Central memory CD4-positive, alpha-beta T cell (primary cell): ENCODE measurements at places on chromosomes 4 and X.

- DNase-seq: peak; percentile 10
Measured at GRCh38 chrX:23953908-23954269, 46.1 kb downstream of the CXorf58 start.

- no peak for DNase-seq
Measured at GRCh38 chr4:87497159-87497558, 32.0 kb downstream of the SPARCL1 start.

DNA sequence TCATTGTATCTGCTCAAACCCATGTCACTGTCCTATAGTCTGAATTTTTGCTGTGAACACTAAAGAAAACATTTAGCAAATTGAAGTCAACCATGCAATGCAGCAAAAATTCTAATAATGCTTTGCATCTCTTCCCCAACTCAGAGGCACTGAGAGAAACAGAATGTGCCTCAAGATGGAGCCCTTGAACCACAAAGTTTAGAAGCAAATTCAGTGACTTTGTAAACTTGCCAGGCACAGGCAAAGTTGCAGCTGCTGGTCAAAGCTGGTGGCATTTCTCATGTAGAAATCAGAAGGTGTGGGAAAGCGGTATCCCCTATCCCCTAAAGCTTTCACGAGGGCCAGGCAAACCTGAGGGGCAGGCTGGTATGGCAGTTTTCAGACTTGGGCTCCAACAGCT, 121.7 kb upstream of the DIPK2B start:
- no peak for DNase-seq

GRCh38 chrX:67523002-67523681, 20.7 kb upstream of the AR start:
- DNase-seq: no peak

- DNase-seq: no peak
Measured at GRCh38 chr4:12987284-12987683, 496.9 kb downstream of the RAB28 start.

DNA sequence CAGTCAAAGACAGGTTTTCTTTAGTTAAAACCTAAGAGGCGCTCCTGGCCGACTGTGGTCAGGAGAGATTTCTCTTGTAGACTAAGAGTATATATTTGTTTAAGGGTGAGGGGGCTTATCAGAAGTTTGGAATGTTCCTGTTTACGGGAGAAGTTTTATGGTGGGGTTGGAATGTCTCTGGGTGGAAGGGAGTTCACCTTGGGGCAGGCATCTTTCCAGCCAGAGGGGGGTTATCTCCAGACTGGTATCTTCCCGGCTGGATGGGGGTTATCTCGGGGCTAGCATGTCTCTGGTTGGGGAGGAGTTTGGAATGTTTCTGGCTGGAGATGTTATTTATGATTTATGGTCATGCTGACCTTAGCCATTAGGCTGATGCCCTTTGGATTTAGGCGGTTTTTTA, 116.0 kb downstream of the COX7B2 start:
- DNase-seq: no peak

DNA sequence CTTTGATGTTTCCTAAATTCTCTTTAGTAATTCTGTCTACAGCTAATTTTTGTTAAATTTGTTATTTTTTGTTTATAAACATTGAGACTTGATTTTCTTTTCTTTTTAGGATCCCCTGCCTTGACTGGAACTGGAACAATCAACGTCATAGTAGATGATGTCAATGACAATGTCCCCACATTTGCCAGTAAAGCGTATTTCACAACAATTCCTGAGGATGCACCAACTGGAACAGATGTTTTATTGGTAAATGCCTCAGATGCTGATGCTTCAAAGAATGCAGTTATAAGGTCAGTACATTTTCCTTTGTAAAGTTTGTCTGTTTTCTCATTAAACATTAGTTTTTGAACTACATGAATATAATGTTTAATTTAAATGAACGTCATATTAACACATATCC, 119.4 kb downstream of the FAT4 start:
- no peak for DNase-seq

- DNase-seq: no peak
Measured at GRCh38 chr4:10204401-10205058, 87.9 kb upstream of the WDR1 start.

DNA sequence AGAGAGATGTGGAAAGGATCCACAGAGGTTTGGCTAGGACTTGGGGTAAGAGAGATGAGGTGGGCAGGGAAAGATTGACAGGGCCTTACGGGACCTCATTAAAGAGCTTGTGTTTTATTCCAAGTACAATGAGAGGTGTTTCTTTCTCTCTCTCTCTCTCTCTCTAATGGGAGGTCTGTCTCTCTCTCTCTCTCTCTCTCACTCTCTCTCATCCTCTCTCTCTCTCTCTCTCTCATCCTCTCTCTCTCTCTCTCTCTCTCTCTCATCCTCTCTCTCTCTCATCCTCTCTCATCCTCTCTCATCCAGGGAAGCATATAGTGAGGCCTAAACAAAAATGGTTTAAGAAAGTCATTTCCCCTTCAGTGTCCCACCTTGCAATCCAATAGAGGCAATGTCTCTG, 5.4 kb downstream of the JADE3 start:
- no peak for DNase-seq
